ENCODE measurements at places on chromosomes 1 and 21.

- DNase-seq, result no peak
Measured at GRCh38 chr1:171794085-171794484, 12.6 kb downstream of the METTL13 start.

DNA sequence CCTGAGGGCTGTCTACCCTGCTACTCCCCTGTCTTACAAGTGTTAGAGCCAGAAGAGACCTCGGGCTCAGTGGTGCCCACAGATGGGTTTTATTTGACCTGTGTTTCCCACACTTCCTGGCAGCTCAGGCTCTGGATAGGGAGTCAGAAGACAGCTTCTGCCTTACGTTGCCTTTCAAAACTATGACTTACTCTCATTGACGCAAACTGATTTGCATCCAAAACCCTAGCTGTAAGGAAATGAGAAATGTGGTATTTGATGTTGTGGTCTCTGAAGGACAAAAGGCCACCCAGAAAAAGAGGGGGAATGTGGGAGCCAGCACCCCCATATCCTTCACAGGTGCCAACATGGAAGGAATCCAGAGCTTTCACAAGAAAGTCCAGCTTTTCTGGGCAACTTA is 180.2 kb downstream of the ATG4C start:
- DNase-seq, result no peak

DNA sequence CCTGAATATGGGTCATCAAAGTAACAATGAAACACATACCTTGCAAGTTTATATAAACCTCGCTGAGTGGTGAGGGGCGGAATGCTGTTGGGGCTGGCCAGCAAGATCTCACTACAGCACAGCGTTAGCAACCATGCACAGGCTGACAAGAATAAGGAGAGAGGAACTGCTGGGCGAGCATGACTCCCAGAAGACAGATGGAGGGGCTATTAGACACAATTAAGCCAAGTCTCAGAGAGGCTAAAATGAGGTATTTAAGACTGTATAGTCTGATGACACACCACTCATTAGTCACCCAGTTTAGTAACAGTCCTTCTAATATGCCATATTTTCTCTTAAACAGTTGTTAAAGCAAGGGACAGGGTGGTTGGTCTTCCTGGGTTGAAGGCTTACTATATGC is 340.2 kb upstream of the NR5A2 start:
- DNase-seq, result no peak

- no peak for DNase-seq
Measured at GRCh38 chr1:83996621-83997020, 2.3 kb downstream of the TTLL7 start.

- no peak for DNase-seq
Measured at GRCh38 chr1:9284061-9284460, 8.6 kb upstream of the SPSB1 start.
